ENCODE measurements at places on chromosomes 6 and 20.
A peak's percentile ranks its signal among the peaks of the same experiment; 100 is the strongest.

DNA sequence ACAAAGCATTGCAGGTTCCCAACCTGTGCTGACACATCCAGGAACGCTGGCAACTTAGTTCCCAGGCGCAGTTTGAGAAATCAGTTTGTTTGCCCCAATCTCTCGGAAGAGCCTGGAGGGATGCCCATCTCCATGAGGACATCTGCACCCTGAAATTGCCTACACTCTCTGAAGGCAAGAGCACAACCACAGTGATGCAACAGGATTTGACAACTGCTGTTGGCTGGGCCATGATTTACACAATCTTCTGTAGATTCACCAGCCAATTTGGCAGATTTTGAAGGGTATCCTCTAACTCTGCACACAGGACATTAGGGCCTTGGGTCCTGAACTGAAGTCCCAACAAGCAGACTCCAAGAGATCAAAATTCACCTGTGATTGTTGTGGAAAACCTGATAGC lies 3.4 kb downstream of the APMAP start:
- no peak for DNase-seq

GRCh38 chr20:51966296-51966971 lies 164.1 kb upstream of the SALL4 start:
- DNase-seq, result peak; percentile 1

DNA sequence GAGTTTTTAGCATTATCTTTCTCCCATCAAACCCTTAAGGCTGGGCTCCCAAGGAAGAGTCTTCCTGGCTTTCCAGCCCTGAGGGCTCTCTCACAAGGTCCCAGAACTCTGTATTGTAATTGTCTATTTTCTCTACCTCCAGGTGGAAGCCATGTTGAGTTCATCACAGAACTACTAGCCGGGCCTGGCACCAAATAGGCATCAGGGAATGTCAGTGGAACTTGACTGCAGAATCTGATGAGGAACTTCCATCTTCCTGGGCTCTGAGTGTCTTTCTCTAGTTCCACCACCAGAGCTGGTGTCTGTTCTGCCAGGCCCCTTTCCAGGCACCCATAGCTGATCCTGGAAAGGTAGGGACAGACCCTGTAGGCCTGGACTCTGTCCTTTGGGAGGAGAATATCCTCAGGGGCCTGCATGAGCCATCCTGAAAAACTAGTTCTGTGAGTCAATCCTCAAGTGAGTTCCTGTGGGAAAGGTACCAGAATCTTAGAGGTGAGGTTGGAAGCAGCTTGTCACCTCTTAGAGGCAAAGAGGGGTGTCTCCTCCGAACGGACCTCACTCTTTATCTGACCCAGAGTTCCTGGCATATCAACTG lies 11.1 kb upstream of the TOP1 start:
- DNase-seq, result no peak

GRCh38 chr6:114051031-114051430 lies 80.1 kb upstream of the HDAC2 start:
- no peak for DNase-seq

DNA sequence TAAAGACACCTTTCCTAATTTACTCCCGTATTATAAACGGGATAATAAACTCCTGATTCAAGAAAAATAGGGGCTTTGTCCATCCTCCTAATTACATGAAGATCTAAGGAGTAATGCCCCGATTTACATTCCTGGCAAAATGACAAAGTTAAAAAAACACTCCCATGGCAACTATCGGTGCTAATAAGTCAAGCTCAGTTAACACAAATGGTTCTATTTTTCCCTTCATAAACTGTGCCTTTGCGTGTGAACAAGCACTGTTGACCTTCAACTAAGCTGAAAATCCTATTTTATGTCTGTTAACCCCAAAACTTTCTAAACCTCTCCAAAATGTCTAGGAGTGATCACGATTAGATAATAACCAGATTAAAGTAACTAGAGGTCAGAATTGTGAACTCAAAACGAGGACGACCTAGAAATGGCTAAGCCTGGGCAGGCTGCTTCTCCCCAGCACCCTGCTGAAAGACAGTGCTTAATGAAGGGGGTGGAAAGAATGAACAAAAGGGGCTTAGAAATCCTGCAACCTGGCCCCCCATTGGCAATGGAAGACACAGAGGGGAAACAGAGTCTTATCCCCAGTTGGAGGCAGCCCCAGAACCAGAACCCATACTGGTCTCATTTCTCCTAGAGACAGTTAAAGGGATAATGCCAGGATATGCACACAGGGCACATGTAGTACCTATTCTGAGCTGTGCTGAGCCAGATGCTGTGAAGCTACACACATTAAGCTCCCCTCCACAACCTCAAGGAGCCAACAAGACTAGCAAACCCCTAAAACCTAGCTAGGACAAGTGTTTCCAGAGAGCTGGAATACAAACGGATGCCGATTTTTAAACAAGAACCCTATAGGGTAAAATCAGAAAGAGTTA lies 23.0 kb downstream of the SLC23A2 start:
- no peak for DNase-seq

- DNase-seq, result no peak
Observed at GRCh38 chr6:137471497-137471896, 22.7 kb downstream of the OLIG3 start.

DNA sequence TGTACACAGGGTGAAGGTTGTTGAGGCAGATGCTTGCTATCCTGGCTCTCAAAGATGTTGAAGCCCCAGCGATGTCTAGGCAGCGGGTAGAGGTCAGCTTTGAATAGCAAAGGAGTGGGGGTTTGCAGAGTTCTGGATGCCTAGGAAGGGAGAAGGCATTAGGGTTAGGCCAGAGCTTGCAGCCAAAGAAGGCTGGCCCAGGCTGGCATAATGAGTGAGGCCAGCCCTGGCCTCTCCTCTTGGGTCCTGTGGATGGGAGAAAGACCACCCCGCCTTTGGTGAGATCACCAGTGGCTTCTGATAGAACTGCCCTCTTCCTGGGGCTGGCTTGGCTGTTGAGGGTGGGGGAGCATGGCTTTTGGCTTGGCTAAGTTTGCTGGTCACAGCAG lies 406 bp upstream of the WFDC5 start:
- DNase-seq, result no peak

GRCh38 chr20:34536798-34537394 lies 20.7 kb downstream of the DYNLRB1 start:
- DNase-seq, result no peak

- no peak for DNase-seq
Observed at GRCh38 chr6:128007658-128008057, 106.8 kb upstream of the THEMIS start.

DNA sequence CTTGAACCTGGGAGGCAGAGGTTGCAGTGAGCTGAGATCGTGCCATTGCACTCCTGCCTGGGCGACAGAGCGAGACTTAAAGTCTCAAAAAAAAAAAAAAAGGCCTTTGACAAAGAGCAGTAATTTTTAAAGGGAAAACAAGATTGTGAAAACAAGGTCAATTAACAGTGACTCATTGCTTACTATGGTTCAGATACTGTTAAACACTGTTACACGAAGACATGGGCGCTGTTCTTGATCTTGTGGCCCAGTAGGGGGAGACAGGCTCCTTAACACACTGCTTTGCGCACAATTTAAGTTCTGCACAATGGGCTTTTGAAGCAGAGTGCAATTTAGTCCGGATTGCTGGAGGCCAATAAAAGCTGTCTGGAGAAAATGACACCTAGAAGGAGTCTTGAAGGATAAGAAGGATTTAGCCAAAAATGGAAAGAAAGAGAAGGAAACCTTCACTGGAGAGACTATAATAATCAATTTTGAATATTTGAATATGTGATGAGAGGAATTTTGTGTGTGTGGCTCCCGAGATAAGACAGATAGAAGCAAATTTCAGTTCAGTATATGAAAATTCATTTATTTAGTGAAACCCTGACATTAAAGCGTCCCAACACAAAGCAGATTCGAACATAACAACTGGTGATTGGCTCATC lies 6.0 kb upstream of the LATS1 start:
- DNase-seq, result no peak

DNA sequence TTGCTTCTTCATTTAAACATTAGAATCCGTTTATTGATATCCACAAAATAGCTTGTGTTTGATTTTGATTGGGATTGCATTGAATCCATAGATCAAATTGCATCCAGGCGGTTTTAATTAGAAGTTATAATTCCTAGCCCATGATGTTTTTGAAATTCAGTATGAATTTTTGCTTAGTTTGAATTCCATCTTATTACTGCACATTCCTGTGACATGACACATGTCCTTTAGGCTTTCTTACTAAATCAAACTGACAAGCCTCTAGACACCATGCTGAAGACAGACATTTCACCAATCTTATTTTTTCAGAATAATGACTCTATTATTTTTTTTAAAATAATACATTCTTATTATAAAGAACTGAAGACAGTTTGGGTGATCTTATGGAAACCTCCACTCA lies 21.4 kb upstream of the PI16 start:
- no peak for DNase-seq

DNA sequence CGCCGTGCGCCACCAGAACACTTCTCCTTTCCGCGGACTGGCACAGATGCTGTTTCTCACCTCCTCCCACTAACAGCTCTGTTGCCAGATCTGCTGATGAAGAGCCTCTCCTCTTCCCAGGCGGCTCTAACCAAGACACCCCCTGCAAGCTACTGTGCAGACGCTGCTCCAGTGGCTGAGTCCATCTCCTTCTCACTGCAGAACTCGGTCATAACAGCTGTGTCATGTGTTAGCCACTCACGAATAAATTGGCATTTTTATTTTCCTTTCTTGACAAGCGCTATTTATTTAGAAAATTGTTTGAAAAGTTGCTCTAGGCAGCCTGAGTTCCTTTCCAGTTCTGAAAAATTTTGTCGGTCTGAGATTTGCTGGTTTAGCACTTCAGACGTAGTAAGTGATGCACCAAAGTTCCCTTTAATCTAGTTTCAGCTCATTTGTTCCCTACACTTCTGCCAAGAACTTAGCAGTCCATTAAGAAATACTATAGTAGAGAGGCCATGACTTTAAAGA lies 12.8 kb upstream of the PLEKHG1 start:
- no peak for DNase-seq

DNA sequence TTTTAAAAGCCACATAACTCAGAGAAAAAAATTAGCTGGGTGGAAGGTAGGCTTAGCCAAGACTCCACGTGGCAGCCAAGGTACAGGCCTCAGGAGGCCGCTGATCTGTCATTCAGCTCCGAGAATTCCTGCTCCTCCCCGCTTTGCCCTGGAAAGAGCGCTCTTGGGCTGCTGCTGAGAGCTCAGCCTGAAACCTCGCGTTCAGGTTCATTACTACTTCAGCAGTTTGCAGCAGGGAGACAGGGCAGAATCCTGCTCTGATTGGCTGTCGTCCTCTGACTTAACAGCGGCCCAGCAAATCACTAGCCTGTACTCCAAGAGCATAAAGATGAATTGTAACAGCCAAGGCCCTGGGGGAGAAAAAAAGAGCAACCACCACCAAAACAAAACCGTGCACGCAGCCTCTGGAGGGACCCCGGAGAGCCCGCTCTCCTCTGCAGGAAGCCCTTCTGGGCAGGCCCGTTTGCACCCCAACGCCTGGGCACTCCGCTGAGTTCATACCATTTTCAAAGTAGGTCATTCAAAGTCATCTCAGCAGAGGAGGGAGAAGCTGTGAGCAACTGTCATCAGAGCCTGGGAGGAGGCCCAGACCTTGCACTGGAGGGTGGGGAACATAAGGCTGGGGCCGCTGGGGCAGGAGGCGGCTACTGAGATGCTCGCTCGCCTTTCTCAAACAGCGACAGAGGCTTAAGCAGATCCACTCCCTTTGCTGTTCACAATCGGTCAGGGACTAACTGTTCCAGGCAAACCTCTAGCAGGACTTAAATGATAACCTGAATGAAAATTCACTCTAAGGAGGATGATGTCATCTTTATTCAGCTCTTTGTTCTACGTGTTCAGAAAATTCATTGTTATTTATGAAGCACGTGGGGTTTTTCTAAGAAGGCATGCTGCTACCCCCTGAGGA lies 42.3 kb upstream of the ATXN1 start:
- no peak for DNase-seq

DNA sequence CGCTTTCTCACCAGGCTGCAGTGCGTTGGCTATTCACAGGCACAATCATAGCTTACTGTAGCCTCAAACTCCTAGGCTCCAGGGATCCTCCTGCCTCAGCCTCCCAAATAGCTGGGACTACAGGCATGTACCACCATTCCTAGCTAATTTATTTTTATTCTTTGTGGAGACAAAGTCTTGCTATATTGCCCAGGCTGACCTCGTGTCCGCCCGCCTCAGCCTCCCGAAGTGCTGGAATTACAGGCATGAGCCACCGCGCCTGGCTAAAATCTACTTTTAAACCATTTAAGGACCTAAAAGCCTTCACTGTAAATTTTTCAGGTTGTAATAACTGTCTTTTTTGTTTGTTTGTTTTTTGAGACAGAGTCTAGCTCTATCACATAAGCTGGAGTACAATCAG lies 15.2 kb downstream of the SAMHD1 start:
- no peak for DNase-seq

DNA sequence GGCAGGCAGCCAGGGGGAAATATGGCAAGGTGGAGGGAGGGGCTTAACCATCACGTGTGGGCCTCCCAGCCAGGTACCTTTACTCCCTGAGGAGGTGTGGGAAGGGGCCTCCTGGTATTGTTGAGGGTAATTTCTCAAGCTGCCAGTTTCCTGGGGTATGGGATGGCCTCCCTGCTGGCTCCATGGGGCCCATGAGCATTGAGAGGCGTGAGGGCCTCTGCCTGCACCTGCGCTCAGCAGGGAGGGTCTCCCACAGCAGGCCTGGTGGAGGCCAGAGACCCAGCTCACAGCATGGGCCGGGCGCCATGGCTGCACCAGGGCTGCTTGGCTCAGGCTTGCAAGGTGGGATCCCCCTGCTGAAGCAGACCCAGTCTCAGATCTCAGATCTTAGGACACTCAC lies 113.0 kb downstream of the GRM4 start:
- DNase-seq, result no peak

DNA sequence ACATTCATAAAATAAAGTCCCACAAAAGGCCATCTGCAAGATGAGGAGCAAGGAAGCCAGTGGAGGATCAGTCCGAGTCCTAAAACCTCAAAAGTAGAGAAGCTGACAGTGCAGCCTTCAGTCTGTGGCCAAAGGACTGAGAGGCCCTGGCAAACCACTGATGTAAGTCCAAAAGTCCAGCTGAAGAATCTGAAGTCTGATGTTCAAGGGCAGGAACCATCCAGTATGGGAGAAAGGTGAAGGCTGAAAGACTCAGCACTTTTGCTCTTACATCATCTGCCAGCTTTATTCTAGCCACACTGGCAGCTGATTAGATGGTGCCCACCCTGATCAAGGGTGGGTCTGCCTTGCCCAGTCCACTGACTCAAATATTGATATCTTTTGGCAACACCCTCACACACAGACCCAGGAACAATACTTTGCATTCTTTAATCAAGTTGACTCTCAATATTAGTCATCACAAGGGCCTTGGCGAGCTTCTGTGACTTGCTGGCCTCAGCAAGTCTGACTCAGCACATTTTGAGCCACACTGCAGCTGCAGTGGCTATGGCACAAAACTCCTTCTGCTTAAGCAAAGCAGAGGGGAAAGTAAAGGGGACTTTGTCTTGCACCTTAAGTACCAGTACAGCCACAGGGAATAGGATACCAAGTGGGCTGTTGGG lies 1370.3 kb upstream of the CITED2 start:
- no peak for DNase-seq

GRCh38 chr6:56595490-56596122 lies 47.1 kb downstream of the DST start:
- no peak for DNase-seq

- no peak for DNase-seq
Observed at GRCh38 chr20:50464026-50464724, 46.0 kb upstream of the PTPN1 start.

GRCh38 chr20:47353692-47354463 lies 2.6 kb downstream of the ZMYND8 start:
- DNase-seq, result no peak

- DNase-seq, result no peak
Observed at GRCh38 chr20:23042270-23042669, 7.2 kb downstream of the SSTR4 start.

- no peak for DNase-seq
Observed at GRCh38 chr6:123967905-123968304, 164.2 kb downstream of the NKAIN2 start.

- DNase-seq, result peak; percentile 39
Observed at GRCh38 chr20:36591854-36592641, 13.5 kb upstream of the RAB5IF start.

All from stimulated activated CD8-positive, alpha-beta memory T cell treated with anti-CD3 and anti-CD28 coated beads, Interleukin-7, amount 100 ng/mL, for 48 hours (primary cell).